ENCODE measurements at places on chromosomes 6 and 20.

DNA sequence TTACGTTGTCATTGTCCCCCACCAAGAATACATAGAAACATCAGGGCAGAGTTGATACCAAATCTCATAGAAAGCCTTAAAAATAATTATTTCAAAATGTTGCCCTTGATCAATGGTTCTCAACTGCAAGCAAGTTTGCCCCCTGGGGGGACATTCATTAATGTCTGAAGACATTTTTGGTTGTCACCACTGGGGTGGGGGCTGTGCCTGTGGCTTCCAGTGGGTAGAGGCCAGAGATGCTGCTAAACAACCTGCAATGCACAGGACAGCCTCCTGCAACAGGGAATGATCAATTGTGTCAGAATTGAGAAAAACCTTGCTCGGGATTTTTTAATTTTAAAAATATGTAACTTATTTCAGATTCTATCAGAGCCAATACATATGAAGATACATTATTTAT, 130.6 kb upstream of the DOK5 start:
- DNase-seq, result no peak

- peak; percentile 21 for DNase-seq
Observed at GRCh38 chr20:49167811-49168507, 20.2 kb downstream of the STAU1 start.

- no peak for DNase-seq
Observed at GRCh38 chr20:23132930-23133559, 46.9 kb upstream of the CD93 start.

- DNase-seq, result peak; percentile 9
Observed at GRCh38 chr6:16146527-16146955, 17.7 kb downstream of the MYLIP start.

DNA sequence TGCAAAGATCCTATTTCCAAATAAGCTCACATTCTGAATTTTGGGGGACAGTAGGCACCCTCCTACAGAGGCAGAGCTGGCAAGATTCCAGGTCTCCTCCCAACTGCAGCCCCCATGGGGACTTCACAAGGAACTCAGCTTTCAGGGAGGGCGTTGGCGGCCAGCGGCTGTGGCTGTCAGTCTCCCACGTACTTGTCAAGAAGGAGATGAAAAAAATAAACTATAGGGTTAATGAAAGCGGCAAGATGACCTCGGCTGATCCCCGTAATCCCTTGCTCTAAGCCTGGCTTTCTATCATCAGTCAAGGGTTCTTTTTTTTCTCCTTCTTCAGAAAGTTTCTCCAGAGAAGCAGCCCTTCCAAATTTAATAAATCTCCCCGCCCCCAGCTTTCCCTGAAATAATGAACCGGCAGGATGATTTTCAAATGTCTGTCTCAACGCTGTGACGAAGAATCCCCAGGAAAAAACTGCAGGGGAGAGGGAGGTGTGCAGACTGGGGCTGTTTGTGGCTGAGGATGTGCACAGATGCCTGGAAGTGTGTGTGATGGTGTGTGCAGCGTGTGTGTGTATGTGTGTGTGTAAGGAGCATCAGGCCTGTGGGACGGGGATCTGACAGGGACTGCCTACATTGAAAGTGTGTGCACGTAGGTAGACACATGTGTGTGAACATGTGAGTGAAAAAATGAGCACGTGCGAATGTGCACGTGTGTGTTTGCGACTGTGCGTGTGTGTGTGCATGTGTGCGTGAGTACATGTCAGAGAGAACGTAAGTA, 78.7 kb downstream of the SLC2A10 start:
- peak; percentile 12 for DNase-seq

- DNase-seq, result no peak
Observed at GRCh38 chr6:43226192-43226851, 3.0 kb downstream of the DNPH1 start.
